ENCODE measurements at places on chromosomes 11 and 22.

- peak; percentile 72 for DNase-seq
Observed at GRCh38 chr11:120168960-120169681, 31.2 kb upstream of the TRIM29 start.

DNA sequence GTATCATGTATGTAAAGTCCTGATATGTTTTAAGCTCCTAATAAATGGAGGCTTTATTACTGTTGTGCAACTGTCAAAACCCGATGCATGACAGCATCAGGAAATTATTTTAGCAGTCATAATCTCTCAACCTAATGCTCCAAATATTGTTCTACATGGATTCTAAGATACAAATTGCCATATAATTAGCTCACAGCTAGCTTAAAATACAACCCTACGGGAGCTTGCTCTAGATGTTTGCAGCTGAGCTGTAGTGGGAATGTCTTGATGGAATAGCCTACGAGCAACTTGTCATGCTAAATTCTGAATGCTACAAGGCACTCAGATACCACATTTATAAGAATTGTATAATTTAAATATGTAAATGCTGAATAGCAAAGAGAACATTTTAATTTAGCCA, 109.8 kb downstream of the STK33 start:
- DNase-seq: no peak

GRCh38 chr11:20605602-20606091, 6.2 kb downstream of the SLC6A5 start:
- DNase-seq: no peak

- DNase-seq: no peak
Observed at GRCh38 chr11:27694992-27695391, 5.3 kb downstream of the BDNF start.

GRCh38 chr11:113994077-113994954, 19.4 kb downstream of the HTR3A start:
- no peak for DNase-seq

- no peak for DNase-seq
Observed at GRCh38 chr11:121958971-121959325, 157.1 kb downstream of the BLID start.

DNA sequence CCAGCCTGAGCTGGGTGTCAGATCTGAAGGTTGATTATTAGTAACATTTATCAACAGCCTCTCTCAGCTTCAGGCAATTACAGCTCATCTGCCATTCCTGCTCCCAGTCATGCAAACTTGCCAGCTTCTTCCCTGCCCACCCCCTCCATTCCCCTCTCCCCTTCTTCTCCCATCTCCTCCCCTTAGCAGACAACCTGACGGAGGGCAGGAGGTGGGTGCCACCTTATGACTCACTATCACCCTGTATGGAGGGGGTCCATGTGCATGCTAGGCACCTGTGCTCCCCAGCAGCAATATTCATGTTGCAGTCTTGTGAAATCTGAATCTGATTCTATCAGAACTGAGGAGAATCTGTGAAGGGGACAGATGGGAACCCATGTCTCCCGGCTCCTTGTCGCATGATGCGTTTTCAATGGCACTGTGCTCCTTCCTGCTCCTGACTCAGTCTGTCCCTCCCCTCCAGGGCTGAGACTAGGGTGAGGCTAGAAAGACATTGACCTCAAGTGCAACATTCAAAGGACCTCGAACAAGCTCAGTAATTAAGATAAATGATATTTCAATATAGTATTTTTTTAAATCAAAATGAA, 46.3 kb upstream of the TUB start:
- DNase-seq: no peak

DNA sequence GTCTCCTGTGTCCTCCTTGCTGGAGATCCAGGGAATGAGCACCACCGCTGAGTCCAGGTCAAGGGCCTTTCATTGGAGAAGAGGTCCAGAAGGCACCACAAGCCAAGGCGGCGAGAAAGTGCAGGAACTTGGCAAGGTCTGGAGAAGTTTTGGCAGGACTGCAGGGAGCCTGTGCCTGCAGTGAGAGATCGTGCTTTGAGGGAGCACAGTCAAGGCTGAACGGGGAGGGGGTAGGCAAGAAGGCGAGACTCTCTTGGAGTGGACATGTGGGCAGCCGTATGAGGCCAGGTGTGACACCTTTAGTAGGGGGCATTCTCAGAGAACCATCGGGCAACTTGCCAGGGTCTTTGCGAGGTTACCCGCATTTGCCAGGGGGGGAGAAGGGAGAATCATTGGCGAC, 30.5 kb downstream of the LRRC10B start:
- no peak for DNase-seq

DNA sequence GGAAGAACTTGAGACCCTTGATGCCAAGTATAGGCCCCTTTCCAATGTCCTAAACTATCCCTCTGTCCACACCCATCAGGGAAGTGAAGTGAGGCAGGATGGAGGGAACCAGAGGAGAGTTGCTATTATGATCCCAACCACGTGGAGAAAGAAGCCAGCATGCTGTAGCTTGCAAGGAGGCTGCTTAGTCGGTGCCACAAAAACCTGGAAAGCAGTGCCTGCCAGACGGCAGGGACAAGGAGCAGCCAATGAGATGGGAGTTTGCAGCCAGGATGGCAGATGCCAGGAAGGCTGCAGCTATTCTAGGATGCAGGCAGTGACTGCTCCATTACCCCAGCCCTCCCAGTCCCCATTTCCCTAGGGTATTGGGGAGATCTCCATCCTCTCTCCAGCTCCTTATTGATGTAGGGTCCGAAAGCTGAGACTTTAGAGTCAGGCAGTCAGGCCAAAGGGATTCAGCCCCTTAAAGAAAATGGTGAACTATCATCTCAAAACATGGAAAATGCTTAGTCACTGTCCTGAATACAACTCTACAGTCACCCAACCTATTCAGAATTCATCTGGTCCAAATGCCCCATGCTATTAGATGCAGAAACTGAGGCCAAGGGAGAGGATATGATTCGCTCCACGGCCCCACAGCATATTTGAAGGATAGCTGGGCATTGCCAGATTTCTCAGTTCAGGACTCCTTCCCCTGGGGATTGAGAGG, 18.4 kb upstream of the LRRC55 start:
- no peak for DNase-seq

GRCh38 chr11:118175031-118175992, 1.1 kb downstream of the SCN2B start:
- no peak for DNase-seq

DNA sequence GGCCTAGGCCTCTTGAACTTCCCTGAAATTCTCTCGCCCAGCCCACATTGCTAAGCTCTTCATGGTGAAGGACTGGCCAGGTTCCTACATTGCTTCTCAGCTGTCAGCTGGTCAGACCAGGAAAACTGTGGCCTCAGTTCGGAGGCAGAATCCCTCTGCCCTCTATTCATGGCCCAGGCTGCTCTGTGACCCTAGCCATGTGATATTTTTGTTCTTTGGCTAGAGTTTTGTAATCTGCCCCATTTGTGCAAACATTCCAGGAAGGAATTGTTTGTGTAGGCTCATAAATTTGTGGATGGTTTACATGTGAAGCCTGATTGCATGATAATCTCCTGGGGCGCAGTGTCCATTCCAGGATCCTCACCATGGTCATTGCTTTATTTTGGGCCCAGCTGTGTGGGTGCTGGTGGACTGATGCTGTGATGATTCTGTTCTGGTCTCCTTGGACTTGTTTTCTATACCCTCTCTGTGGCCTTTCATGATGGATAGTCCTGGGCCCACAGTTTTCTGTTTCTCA, 149.1 kb upstream of the E2F8 start:
- no peak for DNase-seq

- no peak for DNase-seq
Observed at GRCh38 chr22:37229805-37230672, 14.0 kb downstream of the RAC2 start.

DNA sequence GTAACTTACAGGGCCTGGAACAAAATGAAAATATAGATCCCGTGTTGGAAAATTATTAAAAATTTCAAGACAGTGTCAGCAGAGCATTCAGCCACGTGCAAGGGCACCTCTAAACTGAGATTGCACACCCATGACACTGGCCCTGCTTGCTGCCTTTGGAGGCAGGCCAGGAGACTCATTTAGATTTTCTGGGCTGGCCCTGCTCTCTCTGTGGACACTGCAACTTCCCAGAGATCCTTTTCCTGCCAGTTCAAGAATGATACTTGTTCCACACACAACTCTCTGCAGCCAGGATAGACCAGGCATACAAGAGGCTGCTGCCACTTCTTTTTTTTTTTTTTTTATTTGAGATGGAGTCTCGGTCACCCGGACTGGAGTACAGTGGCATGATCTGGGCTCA, 56.7 kb upstream of the PTPRJ start:
- peak; percentile 53 for DNase-seq

DNA sequence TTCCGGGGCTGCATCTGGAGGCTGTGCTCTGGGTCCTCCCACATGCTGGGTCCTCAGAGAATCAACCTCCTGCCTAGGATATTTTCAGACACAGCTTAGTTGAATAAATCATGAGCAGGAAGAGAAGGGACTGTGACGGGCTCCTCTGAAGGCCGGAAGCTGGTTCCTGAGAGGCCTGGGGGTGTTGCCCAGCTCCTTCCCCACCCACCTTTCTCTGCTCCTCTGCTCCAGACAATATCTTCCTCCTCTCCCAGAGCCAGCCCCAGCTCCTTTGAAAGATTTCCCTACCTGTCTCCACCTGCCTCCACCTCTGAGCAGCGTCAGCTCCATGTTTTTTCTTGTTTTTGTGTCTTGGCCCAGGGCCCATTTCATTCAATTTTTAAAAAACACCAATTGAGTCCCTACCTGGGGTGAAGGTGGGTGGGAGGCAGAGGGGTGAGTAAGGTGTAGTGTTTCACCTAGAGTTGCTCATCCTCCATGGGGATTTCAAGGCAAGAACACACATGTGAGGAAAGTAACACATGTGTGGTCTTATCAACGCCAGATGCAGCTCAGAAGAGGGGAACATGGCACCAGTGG, 24.8 kb upstream of the THY1 start:
- no peak for DNase-seq

DNA sequence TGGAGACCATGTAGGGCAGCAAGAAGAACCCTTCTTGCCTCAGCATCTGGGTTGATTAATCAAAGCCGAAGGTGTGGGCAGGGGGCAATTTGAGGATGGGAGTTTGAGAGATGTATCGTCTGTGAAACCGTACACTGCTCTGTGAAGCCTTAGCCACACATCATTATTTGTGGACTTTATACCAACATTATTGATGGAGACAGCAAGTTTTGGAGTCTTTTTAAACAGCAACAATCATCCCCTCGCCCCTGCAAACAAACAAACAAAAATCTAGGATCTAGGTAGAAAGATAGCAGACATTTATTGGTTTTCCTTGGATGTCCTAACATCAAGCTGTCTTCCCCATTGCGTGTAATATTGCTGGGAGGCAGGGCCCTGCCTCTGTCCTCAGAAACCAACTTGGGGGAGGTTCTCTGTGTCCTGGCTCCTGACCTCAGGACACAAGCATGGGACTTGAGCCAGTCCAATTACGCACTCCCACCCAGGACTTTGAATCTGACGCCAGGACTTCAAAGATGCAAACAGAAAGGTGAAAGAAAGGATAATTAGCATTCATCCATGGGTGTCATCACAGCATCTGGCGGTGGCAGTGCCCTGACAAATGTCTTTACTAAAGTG, 61.6 kb upstream of the PLET1 start:
- no peak for DNase-seq

- DNase-seq: no peak
Observed at GRCh38 chr22:23146478-23147205, 1.4 kb downstream of the RAB36 start.

- no peak for DNase-seq
Observed at GRCh38 chr22:45212992-45213751, 27.5 kb downstream of the KIAA0930 start.

DNA sequence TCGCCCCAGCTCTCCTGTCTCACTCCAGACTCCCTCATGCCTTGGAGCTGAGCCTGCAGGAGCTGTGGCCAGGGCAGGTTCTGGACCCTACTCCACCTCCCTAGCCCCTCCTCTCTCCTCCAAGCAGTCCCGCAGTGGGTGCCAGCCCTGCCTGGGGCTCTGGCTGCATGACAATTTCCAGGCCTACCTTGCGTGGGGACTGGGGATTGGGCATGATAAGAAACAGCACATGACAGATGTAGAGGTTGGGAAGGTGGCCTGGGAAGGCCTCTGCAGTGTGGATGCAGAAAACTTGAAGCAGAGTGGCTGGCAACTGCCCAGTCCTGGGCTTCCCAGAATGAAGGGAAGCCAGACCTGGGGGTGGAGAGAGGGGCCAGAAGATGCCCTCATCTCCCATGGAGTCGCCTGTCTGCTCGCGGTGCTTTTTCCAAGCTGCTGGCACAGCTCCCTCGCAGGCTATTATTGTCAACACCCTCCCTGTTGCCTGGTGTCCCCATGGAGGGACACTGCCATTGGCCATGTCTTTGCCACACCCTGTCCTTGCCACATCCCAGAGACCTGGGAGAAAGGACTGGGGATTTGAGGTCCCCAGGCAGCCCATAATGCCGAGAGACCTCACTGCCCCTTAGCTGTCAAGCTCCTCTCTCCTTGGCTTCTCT, 48.9 kb upstream of the CDON start:
- DNase-seq: no peak

GRCh38 chr11:112374486-112375140, 114.0 kb upstream of the PLET1 start:
- DNase-seq: no peak

- DNase-seq: no peak
Observed at GRCh38 chr11:11568651-11569229, 53.1 kb downstream of the GALNT18 start.

GRCh38 chr11:19816817-19817216, 104.2 kb downstream of the NAV2 start:
- no peak for DNase-seq

GRCh38 chr22:43722444-43722843, 89.7 kb downstream of the EFCAB6 start:
- no peak for DNase-seq

DNA sequence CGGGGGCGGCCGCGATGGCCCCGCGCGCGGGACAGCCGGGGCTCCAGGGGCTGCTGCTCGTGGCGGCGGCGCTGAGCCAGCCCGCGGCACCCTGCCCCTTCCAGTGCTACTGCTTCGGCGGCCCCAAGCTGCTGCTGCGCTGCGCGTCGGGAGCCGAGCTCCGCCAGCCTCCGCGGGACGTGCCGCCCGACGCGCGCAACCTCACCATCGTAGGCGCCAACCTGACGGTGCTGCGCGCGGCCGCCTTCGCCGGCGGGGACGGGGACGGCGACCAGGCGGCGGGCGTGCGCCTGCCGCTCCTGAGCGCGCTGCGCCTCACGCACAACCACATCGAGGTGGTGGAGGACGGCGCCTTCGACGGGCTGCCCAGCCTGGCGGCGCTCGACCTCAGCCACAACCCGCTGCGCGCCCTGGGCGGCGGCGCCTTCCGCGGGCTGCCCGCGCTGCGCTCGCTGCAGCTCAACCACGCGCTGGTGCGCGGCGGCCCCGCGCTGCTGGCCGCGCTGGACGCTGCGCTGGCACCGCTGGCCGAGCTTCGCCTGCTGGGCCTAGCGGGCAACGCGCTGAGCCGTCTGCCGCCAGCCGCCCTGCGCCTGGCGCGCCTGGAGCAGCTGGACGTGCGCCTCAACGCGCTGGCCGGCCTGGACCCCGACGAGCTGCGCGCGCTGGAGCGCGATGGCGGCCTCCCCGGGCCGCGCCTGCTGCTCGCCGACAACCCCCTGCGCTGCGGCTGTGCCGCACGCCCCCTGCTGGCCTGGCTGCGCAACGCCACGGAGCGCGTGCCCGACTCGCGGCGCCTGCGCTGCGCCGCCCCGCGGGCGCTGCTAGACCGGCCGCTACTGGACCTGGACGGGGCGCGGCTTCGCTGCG, 697 bp downstream of the TPBGL start:
- DNase-seq: peak; percentile 83

GRCh38 chr11:130677486-130678153, 229.2 kb downstream of the ADAMTS15 start:
- DNase-seq: no peak

GRCh38 chr11:101397979-101398378, 185.8 kb downstream of the TRPC6 start:
- DNase-seq: no peak

All from ureter (tissue), 1 donor.